ENCODE measurements at places on chromosomes 13 and 19. TPM values are rescaled to one million over a fixed set of nuclear protein-coding genes. Genes with fewer than 3 reads are reported as not detected.

ZNF625 gene
- total RNA-seq = 0.98 TPM

LHFPL6 gene
- total RNA-seq = 35.8 TPM

SDHAF1 gene
- 9.9 TPM for total RNA-seq

NANOS3 gene
- not detected for total RNA-seq

ITGBL1 gene
- total RNA-seq = 5.7 TPM

CYP4F2 gene
- not detected for total RNA-seq

C19orf38 gene
- 1.5 TPM for total RNA-seq

PRRG2 gene
- total RNA-seq = 0.55 TPM

TEX26 gene
- not detected for total RNA-seq

TEX101 gene
- total RNA-seq = not detected

MIER2 gene
- total RNA-seq = 19.8 TPM

SIRT6 gene
- total RNA-seq = 11.0 TPM

CGB7 gene
- 0.20 TPM for total RNA-seq

DNAJC3 gene
- 19.6 TPM for total RNA-seq

KLK3 gene
- not detected for total RNA-seq

ZNF66 gene
- total RNA-seq = 0.69 TPM

SUGP1 gene
- total RNA-seq = 27.2 TPM

FPR2 gene
- 0.73 TPM for total RNA-seq

ARRDC2 gene
- total RNA-seq = 43.4 TPM

MEF2B gene
- 0.91 TPM for total RNA-seq

TMC4 gene
- total RNA-seq = 0.55 TPM

PRKD2 gene
- 7.9 TPM for total RNA-seq

HMG20B gene
- 23.3 TPM for total RNA-seq

CYP2A13 gene
- not detected for total RNA-seq

Data from psoas muscle (tissue), 8 donors.